ENCODE measurements at places on chromosomes 16 and 17. TPM values are rescaled to one million over a fixed set of nuclear protein-coding genes. Genes with fewer than 3 reads are reported as not detected.

- no peak for DNase-seq
- H3K4me1 ChIP-seq = peaks cover 28% of the 10 kb centered on the region
- no peaks in the 10 kb centered on the region for H3K27me3 ChIP-seq
- peaks cover 10% of the 10 kb centered on the region for H3K36me3 ChIP-seq
- H3K27ac ChIP-seq = no peak overlapping the region
Measured at GRCh38 chr16:9096416-9096952, 5.0 kb downstream of the HAPSTR1 start.

DNA sequence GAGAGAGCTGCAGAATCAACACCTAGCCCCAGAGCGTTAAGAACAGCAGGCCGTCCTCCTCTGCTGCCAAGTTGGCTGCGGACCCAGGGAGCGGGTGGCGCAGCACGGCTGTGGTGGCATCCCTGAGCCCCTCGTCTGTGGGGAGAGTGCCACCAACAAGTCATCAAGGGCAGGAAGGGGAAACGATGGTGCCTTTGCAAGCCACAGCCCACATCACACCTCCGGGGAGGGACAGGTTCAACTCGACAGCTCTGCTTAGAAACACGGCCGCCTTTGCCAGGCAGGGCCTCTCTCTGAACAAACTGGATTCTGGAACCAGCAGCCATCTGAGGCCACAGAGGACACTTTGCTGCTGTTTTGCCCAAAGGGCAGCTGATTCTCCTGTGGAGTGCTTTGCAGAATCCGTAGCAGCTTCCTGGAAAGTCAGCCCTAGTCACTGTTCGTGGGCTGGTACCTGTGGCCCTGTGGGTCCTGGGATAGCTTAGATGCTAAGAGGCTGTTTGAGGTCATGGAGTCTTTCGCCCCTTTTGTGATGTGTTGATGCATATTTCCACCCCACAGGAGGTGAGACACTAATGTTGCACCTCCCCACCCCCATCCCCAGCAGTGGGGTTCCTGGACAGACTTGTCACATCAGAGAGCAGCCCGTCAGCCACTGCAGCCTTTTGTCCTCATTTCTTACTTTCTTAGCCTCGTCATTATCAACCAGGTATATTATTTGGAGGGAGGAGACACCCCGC is 270.6 kb downstream of the CPPED1 start:
- DNase-seq = no peak
- H3K4me3 ChIP-seq = no peak overlapping the region
- peaks cover 15% of the 10 kb centered on the region for H3K4me1 ChIP-seq
- no peaks in the 10 kb centered on the region for H3K27me3 ChIP-seq

DNA sequence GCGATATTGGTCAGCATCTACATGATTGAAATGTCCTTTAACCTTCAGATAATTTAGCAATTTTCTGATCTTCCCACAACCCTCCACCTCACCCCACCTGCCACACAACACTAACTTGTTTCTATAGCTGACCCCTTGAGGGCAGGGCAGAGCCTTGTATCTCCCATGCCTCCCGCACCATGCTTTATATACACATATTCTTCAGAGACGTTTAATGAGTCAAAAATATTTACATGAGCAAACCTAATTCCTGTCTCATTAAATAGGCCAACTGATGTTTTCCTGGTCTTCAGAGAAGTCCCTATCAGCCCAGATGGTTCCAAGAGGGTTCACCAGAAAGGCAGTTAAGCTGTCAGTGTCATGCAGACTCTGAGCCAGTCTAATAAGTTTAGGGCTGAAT is 6.6 kb upstream of the DHRS7C start:
- H3K27me3 ChIP-seq = no peaks in the 10 kb centered on the region
- H3K36me3 ChIP-seq = no peaks in the 10 kb centered on the region
- DNase-seq = no peak
- no peaks in the 10 kb centered on the region for H3K4me1 ChIP-seq
- H3K4me3 ChIP-seq = no peak overlapping the region

- no peak for DNase-seq
- H3K27me3 ChIP-seq = no peaks in the 10 kb centered on the region
- no peak overlapping the region for H3K27ac ChIP-seq
- no peak overlapping the region for H3K4me3 ChIP-seq
Measured at GRCh38 chr17:72952220-72952619, 140.3 kb downstream of the SLC39A11 start.

- H3K27ac ChIP-seq = no peak overlapping the region
- H3K27me3 ChIP-seq = no peaks in the 10 kb centered on the region
- H3K36me3 ChIP-seq = no peaks in the 10 kb centered on the region
- H3K4me1 ChIP-seq = no peaks in the 10 kb centered on the region
- H3K4me3 ChIP-seq = no peak overlapping the region
Measured at GRCh38 chr17:70295329-70295728, 126.0 kb downstream of the KCNJ2 start.

- H3K36me3 ChIP-seq = no peaks in the 10 kb centered on the region
- DNase-seq = no peak
- no peak overlapping the region for H3K27ac ChIP-seq
- H3K4me1 ChIP-seq = peaks cover 11% of the 10 kb centered on the region
- H3K27me3 ChIP-seq = no peaks in the 10 kb centered on the region
Measured at GRCh38 chr16:29784157-29784556, 6.1 kb downstream of the ZG16 start.

GRCh38 chr16:14378131-14378551 is 251.9 kb downstream of the PARN start:
- no peaks in the 10 kb centered on the region for H3K4me1 ChIP-seq
- no peak for DNase-seq
- no peaks in the 10 kb centered on the region for H3K36me3 ChIP-seq
- H3K27ac ChIP-seq = no peak overlapping the region
- H3K4me3 ChIP-seq = no peak overlapping the region
- no peaks in the 10 kb centered on the region for H3K27me3 ChIP-seq

- no peak overlapping the region for H3K27ac ChIP-seq
- DNase-seq = no peak
- no peaks in the 10 kb centered on the region for H3K27me3 ChIP-seq
- no peak overlapping the region for H3K4me3 ChIP-seq
Measured at GRCh38 chr17:36978810-36979564, 30.2 kb downstream of the AATF start.

- no peak overlapping the region for H3K4me3 ChIP-seq
- H3K4me1 ChIP-seq = no peaks in the 10 kb centered on the region
- no peaks in the 10 kb centered on the region for H3K27me3 ChIP-seq
- peaks cover 65% of the 10 kb centered on the region for H3K36me3 ChIP-seq
- H3K27ac ChIP-seq = no peak overlapping the region
Measured at GRCh38 chr17:49050611-49051010, 53.4 kb downstream of the IGF2BP1 start.

DNA sequence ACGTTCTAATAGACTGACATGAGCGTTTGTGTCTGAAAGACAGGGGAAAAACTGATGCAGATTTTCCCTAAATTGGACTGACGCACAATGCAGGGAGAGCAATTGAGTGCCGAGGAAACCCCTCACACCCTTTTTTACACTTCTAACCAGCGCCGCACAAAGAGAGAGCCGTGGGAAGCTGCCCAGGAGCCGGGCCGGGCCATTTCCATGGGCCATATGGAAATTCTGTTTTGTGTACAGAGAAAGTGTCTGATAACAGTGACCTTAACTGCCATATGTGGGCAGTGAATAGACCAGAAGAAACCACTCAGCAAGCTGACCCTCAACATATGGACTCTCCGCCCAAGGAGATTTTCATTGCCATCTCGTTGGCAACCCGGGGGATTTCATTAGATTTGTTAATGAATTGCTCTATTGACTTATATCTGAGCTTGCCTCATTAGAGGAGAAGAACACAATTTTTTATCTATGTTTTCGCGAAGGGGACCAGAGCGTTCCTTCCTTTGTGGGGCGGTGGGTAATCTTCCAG is 225.9 kb upstream of the IRX3 start:
- no peak overlapping the region for H3K27ac ChIP-seq
- H3K36me3 ChIP-seq = no peaks in the 10 kb centered on the region
- no peak overlapping the region for H3K4me3 ChIP-seq

DNA sequence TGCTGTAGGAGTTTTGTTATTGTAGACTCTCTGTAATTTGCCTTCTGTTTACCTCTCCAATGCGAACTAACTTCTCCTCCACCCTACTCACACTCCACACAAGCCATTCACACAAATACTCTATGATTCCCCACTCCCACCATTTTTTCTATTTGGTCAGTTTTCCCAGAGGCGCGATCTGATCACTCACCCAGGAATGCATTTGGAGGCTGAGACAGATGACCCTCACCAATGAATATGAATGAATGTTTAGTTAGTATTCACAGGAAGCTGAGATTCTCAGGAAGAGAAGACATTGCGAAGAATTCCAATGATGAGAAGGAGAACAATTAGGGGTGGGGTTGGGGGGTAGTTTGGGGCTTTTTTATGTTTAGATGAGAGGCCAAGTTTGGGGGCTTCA is 10.5 kb upstream of the ANKFN1 start:
- H3K4me3 ChIP-seq = no peak overlapping the region
- DNase-seq = no peak
- H3K27me3 ChIP-seq = no peaks in the 10 kb centered on the region
- no peak overlapping the region for H3K27ac ChIP-seq
- no peaks in the 10 kb centered on the region for H3K36me3 ChIP-seq

DNA sequence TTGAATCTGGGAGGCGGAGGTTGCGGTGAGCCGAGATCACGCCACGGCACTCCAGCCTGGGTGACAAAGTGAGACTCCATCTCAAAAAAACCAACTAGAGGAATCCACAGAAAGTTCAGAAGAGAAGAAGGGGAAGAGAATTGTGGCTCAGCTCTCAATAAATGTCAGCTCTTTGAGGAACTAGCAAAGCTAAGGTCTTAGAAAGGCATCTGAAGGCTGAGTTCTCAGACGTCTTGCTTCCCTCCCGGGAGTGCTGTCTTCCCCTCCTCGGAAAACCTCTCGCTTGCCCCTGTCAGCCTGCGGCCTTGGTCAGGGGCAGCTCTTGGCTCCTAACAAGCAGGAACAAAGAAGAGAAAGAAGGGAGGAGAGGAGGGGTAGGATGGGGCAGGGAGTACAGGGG is 5.3 kb downstream of the SHPK start:
- no peaks in the 10 kb centered on the region for H3K4me1 ChIP-seq
- H3K27me3 ChIP-seq = no peaks in the 10 kb centered on the region
- H3K36me3 ChIP-seq = peaks cover 24% of the 10 kb centered on the region
- no peak for DNase-seq
- H3K4me3 ChIP-seq = no peak overlapping the region

DNA sequence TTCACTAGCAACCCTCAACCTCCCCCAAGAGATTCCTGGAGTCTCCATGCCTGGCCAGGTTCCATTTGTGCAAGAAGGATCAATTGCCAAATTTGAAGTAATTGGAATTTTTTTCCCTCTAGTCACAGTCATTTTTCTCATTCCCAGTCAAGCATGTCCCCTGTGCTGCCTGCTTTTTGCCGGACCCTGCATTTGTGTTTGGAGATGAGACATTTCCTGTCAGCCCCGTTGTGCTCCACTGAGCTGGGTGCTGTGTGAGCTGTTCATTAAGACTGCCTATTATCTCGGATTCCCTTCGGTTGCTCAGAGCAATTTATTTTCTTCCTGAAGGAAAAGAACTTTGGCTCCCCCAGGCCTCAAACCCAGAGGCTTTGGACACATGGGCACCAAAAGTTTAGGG is 201.0 kb upstream of the NLRP1 start:
- H3K27me3 ChIP-seq = no peaks in the 10 kb centered on the region
- DNase-seq = no peak
- no peaks in the 10 kb centered on the region for H3K36me3 ChIP-seq
- no peak overlapping the region for H3K4me3 ChIP-seq
- no peak overlapping the region for H3K27ac ChIP-seq

DNA sequence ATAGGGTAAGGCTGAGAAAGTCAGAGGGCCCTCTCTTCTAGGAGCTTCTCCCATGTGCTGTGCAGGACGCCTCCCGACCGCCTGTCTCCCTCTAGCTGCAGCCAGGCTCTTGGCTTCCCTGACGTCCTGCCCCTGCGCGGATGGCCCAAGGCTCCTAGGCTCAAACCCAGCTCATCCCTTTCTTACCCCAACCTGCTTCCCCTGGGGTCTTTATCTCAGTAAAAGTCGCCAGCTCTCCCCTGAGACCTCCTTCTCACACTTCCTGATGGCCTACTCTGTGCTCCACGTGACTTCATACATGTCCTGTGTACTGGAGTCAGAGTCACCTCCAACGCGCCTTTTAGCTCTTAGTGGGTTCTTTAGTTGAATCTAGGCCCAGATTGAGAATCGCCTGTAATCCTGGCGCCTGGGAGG is 1.1 kb upstream of the ZNF747 start:
- H3K4me1 ChIP-seq = peaks cover 12% of the 10 kb centered on the region
- H3K27ac ChIP-seq = peak overlapping the region; percentile 95
- DNase-seq = no peak
- H3K27me3 ChIP-seq = no peaks in the 10 kb centered on the region

DNA sequence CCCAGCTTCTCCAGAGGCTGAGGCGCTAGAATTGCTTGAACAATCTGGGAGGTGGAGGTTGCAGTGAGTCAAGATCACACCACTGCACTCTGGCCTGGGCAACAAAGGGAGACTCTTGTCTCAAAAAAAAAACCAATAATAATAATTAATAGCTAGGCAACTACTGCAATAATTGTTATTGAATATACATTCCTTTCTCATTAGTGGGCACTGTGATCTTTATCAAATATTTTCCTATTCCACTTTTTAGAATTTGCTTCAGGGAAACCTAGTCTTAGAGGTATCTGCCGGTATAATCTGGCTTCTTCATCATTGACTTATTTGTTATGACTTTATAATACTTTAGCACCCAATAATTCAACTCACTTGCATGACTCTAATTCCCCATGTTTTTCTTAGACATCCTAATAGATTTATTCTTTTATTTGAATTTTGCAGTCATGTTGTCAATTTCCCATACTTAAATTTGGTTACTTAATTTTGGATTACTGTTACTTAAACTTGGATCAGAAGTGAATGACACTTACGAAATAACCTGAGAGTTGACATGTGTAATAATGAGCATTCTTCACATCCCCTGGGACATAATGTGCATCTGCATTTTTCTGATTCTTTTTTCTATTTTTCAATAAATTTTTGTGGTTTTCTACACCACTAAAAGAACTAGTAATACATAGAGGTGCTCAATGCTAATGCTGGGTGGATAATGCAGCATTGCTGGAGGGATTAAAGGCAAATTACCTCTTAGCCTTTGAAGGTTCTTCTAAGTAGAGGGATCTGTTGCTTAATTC is 25.0 kb upstream of the KCNJ16 start:
- H3K4me1 ChIP-seq = no peaks in the 10 kb centered on the region
- H3K36me3 ChIP-seq = no peaks in the 10 kb centered on the region
- H3K4me3 ChIP-seq = no peak overlapping the region
- no peak for DNase-seq
- no peaks in the 10 kb centered on the region for H3K27me3 ChIP-seq

GRCh38 chr16:67857547-67858233 is 10.2 kb upstream of the CENPT start:
- no peak overlapping the region for H3K4me3 ChIP-seq
- no peaks in the 10 kb centered on the region for H3K27me3 ChIP-seq
- H3K36me3 ChIP-seq = peaks cover 14% of the 10 kb centered on the region
- no peak overlapping the region for H3K27ac ChIP-seq
- DNase-seq = no peak
- H3K4me1 ChIP-seq = no peaks in the 10 kb centered on the region

The SPDYE4 gene
- total RNA-seq = not detected

The CCL1 gene
- total RNA-seq = 0.71 TPM

The ZFP3 gene
- 3.3 TPM for total RNA-seq

The HLF gene
- 0.57 TPM for total RNA-seq

Measured in thymus (tissue), 14 donors.